CD4-positive, alpha-beta T cell treated with Interleukin-15 for 1 hour (primary cell): ENCODE measurements at places on chromosomes 5 and 9.

GRCh38 chr9:80061096-80061495, 489.3 kb downstream of the TLE4 start:
- no peak for DNase-seq

GRCh38 chr5:149162401-149163084, 21.2 kb downstream of the ABLIM3 start:
- DNase-seq, result no peak

DNA sequence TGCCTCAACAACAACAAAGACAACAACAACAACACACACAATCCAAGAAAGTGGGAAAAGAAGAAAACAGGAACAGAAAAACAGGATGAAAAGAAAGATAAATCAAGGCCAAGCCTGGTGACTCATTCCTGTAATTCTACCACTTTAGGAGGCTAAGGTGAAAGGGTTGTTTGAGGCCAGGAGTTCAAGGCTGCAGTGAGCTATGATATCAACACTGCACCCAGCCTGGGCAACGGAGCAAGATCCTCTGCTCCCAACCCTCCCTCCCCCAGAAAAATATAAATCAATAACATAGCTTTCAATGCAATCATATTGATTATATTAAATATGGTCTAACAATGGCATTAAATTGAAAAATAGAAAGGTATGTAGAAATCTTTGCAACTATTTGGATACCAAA, 32.1 kb downstream of the CENPK start:
- no peak for DNase-seq

DNA sequence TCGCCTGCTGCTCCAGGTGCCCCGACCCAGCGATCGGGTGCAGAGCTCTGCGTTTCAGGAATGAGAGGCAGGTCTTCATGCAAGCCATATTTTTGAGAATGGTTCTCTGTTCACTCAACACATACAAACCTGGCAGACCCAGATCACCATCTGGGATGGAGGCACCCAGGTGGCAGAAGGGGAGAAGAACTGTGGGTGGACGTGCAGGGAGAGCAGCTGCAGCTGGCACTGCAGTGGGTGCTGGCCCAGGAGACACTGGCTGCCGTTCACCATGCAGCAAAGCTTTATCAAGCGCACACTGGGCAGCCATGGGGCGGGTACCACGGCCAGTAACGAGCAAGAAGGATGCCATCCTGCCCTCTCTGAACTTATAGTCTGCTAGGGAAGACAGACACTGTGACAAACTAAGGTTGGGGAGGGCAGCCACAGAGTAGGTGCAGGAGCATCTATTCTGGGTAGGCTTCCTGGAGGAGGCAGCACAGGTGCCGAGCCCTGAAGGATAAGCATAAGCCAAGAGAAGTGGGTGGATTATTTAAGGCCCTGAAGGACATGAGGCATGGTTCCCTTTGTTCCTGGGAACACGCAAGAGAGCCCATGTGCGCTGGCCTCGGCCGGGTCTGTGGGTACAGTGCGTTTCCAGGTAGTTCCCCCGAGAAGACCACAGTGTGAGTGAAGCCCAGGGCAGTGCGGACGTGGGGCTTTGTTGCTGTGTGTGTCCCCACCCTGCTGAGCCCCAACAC, 46.2 kb upstream of the FCN2 start:
- DNase-seq, result no peak

DNA sequence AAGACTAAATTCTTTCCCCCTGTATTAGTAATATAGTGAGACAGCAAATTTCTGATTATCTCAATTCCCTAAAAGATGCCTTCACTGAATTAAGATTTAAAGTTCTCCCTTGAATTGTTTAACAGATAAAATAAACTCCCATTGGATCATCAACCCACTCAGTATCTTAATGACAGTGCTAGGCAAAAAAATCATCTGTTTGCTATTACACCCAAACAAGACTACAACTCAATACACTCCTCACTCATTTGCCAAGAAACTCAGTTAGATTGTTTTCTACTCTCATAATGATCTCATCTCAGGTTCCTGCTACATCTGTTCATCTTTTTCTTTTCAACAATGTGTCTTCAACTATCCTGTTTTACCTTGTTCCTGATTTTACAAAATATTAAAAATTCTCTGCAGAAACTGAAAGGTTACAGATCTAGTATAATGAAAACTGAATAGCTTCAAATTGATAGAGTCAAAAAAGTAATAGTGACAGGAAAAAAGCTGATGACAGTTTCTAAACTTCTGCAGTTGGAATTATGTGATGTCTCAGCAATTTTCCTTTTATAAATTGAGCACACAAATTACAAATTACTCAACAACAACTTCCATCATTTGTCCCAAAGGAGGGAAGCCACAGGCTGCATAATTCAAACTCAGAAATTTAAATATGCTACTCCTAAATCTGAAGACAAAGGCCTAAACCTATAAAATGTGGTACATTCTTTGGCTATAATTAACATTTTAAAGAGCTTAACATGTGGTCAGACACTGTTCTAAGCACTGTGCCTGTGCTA, 39.4 kb downstream of the HOMER1 start:
- no peak for DNase-seq

DNA sequence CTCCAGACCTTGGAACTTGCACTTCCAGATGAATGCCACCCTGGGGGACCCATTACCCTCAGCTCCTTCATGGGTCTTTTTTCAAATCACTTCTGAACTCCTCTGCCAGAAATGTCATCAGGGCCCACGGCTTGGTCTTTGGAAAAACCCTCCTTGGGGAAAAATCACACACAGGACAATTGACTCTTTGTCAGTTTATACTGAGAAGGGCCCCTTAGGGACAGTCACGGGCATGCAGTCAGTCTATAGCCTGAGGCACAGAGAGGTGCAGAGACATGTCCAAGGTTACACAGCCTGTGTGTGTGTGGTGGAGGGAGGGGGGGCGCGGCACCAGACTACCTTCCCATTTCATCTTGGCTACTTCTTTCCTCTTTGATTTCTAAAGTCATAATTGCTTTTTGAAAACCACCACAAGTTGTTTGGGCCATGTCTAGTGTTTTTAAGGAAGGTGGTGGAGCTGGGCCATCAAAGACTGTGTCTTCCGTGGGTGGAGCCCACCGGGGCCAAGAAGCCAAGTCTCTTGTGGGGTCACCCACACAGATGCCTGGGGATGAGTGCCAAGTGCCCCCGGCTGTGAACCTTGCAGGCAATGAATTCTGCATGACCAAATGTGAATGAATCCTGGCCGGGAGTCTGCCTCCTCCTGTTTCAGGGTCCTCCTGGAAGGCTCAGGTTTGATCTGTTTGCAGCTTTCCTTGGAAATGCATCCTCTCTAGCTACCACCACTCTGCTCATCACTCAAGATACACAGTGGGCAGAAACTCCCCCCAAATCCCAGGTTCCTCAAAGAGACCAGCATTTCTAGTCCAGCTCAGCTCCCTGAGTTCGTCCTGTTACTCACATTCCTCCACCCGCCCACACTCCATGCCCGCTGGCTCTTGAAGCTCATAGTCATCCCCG, 200.1 kb upstream of the TBC1D2 start:
- no peak for DNase-seq

GRCh38 chr5:157339409-157339808, 73.5 kb downstream of the CYFIP2 start:
- no peak for DNase-seq

DNA sequence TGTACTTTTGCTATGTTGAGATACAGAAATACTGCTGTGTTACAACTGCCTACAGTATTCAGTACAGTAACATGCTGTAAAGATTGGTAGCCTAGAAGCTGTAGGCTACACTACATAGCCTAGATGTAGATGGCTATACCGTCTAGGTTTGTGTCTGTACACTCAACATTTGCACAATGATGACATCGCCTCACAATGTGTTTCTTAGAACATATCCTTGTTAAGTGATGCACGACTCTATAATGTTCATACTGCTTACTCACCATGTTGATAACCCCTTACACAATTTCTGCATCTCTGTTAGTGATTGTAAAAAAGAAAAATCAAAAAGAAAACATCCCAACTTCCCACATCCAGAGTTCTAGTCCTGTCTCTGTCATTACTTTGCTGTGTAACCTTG, 450.0 kb downstream of the CCDC171 start:
- DNase-seq, result no peak

GRCh38 chr5:156522651-156523529, 195.9 kb downstream of the SGCD start:
- no peak for DNase-seq

DNA sequence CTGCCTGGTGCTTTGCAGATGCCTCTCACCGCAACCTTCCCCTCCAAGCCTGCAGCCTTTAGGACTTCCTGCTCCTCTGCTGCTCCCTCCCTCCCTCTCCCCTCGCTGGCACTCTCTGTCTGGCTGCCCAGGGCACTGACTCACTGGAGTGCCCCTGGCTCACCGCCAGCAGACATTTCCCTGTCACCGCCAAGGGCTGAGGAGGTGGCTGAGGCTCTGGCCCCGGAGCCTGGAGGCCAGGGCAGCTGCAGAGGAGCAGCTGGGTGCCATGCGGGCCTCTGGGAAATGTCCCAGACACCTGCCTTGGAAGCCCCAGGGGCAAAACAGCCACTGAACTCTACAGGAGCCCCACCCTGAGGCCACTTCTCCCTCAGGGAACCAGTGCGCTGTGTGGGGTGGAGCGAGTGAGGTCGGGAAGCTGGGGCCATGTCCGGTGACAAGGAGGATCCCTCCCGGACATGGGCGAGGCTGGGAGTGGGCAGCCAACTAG, 53.4 kb downstream of the TENT4A start:
- peak; percentile 83 for DNase-seq

DNA sequence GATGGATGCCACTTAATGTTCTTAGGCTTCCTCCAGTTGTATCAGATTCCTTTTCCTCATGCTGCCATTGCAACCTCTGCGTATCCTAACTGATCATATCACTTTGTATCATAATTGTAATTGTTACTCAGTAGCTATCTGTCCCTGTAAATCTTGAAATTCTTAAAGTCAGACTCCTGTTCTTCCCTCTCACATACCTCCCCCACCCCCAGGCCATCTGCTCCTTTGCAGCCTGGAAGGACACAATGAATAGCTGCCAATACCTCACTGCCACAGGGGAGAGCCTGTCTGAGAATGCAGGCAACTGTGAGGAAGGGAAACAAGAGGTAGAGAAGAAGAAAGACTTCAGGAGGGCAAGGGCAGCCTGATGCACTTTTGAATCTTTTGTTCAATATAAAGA, 228.5 kb downstream of the ENC1 start:
- DNase-seq, result no peak

DNA sequence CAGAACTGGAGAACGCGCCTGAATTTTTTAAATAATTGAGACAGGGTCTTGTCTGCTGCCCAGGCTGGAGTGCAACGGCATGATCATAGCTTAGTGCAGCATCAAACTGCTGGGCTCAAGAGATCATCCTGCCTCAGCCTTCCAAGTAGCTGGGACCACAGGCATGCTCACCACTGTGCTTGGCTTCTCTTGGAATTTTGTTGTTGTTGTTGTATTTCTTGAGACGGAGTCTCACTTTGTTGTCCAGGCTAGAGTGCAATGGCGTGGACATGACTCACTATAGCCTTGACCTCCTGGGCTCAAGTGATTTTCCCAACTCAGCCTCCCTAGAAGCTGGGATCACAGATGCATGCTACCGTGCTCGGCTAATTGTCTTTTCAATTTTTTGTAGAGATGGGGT, 58.4 kb upstream of the DAB2IP start:
- DNase-seq, result no peak

- no peak for DNase-seq
Measured at GRCh38 chr9:124769549-124770358, 1.4 kb downstream of the NR6A1 start.

GRCh38 chr9:120924698-120925534, 1.7 kb downstream of the TRAF1 start:
- no peak for DNase-seq

DNA sequence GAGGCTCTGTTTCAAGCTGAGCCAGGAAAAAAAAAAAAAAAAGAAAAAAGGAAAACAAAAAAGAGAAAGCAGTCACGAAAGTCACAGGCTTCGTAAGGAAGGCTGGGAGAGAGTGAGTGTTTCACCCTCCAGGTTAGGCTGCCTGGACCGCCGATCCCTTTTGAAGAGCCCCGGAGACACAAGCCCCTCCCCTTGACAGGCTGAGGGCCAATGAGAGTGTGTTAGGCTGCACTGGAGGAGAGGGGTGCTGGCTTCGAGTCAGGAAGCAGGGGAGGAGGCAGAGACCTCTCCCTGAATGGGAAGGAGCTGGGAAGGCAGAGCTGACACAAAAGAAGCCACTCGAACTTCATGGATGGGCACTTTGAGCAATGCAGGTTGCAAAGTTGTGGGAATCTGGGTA, at the start of gene NMUR2:
TSS of gene NMUR2 (minus strand) at position 135 of the 400 bp plus-strand sequence. CDS start 166 bp downstream, outside the sequence.
- no peak for DNase-seq

DNA sequence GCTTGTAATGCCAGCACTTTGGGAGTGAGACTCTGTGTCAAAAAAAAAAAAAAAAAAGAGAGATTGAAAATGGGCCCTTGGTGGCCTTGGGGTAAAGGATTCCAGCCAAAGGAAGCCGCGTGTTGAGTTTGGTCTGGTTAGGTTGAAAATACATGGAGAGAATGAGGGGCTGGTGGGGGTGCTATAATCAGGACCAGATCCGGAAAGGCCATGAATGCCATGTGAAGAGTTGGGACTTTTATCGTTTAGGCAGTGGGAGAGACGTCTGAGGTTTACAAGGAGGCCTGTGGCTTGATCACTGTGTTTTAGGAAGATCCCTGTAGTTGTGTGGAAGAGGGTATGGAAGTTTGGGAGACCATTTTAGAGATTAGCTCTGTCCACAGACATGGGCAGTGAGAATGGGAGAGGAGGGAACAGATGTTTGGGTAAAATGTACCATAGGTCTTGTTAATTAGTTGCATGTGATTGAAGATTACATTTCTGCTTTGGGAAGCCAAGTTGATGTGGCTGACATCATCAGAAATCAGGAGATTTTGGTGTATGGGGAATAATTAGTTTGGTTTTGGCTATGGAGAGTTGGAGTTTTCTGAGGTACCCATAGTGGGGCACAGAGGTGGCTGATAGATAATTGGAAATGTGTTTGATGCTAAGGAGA, 3.5 kb downstream of the MSANTD3 start:
- DNase-seq, result no peak

DNA sequence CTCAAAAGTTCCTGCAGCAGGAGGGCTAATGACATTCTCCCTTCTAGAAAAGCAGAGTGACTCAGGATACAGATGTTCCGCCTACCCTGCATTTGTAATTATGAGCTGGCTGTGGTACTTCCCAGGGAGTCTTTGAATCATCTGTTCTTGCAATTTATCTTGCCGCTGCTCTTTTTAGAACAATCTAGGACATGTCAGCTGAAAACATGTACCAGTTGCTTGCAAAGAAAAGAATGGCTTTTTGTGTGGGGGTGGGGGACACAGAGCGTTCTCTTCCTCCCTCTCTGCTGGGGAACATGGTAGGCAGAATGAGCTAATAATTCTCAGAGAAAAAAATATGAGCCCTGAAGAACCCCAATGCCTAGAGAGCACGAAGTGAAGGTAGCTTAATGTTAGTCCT, 51.7 kb upstream of the TUT7 start:
- no peak for DNase-seq
